ENCODE measurements at places on chromosomes 13 and 19.

DNA sequence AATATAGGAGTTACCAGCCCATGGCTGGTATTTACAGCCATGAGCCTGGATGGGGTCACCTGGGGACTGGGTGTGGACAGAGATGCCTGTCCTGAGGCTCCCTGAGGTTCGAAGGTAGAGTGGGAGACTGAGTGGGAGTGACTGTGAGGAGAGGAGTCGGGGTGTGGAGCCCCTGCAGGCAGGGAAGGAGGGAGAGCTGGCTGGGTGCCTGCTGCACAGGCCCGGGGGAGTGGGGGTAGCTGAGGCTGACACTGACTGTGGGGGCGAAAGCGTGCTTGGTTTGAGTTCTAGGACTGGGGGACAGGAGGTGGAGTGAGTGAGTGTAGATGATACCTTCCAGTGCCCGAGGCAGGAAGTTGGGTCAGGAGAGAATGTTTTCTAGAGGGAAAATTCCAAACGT lies 7.1 kb downstream of the RAB11B start:
- DNase-seq: no peak

- DNase-seq: no peak
Observed at GRCh38 chr13:46598140-46598819, 45.3 kb downstream of the LRCH1 start.

DNA sequence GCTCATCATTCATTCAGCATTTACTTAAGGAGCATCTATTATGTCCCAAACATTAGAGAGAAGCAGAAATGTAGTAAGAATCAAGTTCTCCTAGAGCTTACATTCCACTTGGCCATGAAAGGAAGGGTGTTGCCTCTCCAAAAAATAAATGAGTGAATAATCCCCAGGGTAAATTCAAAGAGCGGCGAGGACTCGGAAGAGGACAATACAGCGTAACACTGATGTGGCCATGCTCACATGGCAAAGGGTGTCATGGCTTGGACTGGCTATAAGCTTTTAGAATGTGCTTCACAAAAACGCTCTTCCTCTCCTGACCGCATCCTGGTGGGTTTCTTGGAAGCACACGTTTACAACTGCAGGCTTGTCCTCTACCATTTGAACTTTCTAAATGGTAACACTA lies 290.2 kb downstream of the IRS2 start:
- DNase-seq: no peak

- no peak for DNase-seq
Observed at GRCh38 chr13:110880627-110881026, 34.2 kb downstream of the ANKRD10 start.

DNA sequence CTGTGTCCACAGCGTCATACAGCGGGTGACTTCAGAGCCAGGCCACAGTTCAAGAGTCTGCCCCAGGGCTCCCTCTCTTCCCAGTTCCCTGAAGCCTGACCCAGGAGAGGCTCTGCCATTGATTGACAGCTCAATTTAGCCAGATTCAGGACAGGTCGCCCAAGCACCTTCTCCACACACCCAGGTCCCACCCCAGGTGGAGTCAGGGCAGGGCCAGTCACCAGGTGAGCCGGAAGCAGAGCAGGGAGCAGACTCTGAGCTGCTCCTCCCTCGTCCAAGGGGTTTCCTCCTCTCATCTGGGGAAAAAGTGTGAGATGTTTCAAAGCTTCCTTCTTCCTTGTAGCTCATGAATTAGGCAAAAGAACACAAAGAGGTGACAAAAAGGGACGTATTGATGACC lies 5.6 kb downstream of the CEACAM7 start:
- DNase-seq: no peak

DNA sequence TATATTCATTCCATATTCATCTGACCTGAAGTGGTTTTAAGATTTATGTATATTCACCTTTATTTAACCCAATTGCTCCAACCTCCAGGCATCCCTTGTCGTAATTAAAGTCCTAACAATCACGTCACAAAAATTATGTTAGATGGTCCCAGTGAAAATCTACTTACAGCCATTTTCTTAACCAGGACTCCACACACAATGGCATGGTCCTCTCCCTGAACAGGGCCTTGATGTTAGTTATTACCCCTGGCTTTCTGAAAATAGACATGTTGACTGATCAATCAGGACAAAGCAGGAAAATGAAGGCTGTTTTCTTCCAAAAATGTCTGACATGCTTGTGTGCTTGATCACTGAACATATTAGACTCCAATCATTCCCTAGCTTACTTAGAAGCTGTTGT lies 542.7 kb upstream of the SLITRK5 start:
- DNase-seq: no peak

- no peak for DNase-seq
Observed at GRCh38 chr13:98252931-98253470, 75.9 kb upstream of the RNF113B start.

- no peak for DNase-seq
Observed at GRCh38 chr19:43735957-43736356, 18.8 kb downstream of the SMG9 start.

- no peak for DNase-seq
Observed at GRCh38 chr13:23671377-23671776, 101.2 kb downstream of the TNFRSF19 start.

All from stimulated activated CD4-positive, alpha-beta T cell treated with anti-CD3 and anti-CD28 coated beads, Interleukin-1b, Interleukin-23, amount 100 ng/mL, for 1 hour (primary cell).